ENCODE measurements at places on chromosomes 1 and 21. TPM values are rescaled to one million over a fixed set of nuclear protein-coding genes. Genes with fewer than 3 reads are reported as not detected.

C1QB gene
- total RNA-seq = not detected

LELP1 gene
- total RNA-seq = not detected

IL19 gene
- total RNA-seq = not detected

MRAP gene
- not detected for total RNA-seq

ADAMTS5 gene
- total RNA-seq = not detected

OBSCN gene
- total RNA-seq = 33.5 TPM

ATP13A2 gene
- total RNA-seq = 58.3 TPM

Measured in activated naive CD4-positive, alpha-beta T cell treated with anti-CD3 and anti-CD28 coated beads, Interleukin-2, amount 10 ng/mL, durations not matched to agents 5 hours and 36 hours (primary cell).